ENCODE measurements at places on chromosomes 5 and 9.

DNA sequence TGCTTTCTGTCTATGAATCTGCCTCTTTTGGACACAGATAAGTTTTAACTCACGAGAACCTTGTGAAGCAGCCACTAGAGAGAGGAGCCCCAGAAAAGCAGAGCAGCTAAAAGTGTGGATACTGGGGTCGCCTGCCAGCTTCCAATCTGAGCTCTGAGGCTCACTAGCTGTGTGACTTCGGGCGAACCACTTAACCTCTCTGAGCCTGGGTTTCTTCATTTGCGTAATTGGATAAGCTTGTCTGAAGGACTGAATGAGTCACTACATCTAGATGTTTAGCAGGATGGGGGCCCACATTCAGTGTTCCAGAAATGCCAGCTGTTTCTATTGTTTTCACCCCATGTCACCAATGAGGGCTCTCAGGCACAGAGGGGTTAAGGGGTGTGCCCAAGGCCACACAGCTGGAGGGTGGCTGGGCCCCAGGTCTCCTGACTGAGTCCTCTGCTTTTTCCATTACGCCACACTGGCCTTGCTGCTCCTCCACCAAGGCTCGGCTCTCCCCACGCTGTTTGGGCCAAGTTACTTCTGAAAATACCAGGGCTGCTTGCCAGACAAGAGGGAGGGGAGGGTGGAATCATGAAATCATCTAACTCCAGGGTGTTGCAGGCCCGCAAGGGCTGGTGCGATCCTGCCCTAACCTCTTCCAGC, 36.2 kb downstream of the SH3PXD2B start:
- no peak for DNase-seq

- no peak for DNase-seq
Measured at GRCh38 chr9:133939171-133939785, 52.8 kb downstream of the VAV2 start.

- DNase-seq: no peak
Measured at GRCh38 chr5:16245249-16245648, 65.7 kb upstream of the MARCHF11 start.

DNA sequence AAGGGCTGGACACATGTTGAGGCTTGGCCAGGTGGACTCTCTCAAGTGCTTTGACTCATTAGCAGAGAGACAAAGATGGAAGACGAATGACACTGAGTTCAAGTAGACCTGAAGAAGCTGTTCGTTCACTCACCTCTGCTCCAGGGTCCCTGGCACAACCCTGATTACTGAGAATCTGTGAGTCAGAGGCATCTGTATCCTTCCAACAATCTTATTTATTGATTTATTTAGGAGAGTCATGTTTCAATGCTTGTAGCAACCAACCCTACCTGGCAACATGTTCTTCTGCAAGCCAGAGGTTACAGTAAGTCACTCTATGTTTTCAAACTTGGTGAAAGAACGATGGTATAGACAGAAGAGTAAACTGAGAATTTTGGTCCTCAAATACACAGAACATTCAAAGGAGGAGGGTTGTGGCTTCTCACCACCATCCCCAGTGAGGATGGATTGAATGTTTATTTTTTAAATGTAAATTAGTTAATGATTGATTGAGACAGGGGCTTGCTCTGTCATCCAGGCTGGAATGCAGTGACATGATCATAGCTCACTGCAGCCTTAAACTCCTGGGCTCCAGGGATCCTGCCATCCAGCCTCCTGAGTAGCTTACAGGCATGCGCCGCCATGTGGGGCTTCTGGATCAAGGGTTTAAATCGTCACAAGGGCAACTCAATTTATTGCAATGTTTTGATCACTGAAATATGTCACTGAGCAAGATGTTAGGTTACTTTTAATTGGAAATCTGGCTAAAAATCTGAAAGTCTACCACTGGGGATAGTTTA, 55.7 kb upstream of the CARTPT start:
- no peak for DNase-seq

GRCh38 chr9:18240213-18240612, 233.7 kb upstream of the ADAMTSL1 start:
- DNase-seq: no peak

DNA sequence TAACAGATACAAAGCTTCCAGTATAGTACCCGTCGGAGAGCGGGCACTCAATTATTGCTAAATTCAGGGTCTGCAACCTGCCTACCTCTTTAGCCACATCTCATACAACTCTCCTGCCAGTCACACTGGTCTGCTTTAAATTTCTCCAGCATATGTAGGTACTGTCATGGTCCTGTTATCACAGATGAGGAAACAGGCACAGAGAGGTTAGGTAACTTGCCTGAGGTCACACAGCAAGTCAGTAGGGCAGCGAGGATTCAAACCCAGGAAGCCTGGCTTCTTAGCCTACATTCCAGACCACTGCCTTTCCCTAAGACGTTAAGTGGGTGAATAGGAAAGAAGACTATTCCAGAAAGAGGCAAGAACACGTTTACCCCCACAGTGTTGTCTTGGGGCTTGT, 186.0 kb upstream of the NFIB start:
- no peak for DNase-seq

DNA sequence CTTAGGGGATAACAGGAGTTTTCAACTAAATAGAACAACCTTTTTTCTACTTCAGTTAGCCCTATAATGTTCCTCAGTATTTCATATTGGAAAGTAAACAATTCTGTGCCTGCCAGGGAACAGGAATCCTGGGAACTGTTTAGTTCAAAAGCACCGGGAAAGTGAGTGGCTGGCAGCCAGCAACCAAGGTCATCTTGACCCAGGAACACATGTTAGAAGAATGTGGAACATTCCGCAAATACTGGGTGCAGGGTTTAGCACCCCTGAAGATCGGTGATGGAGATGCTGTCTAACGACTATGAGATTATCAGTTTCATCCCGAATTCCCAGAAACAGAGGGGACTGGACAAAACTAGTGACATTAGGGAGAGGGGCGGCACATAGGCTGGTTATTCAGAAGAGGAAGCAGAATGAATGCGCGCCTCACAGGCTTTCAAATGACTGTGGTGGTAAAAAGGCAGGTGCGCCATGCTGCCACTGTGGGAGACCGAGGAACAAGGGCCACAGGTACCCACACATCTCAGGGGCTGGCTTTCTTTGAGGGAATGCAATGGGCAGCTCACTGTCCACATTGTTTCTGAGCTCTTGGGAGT, 51.2 kb downstream of the IPPK start:
- no peak for DNase-seq

GRCh38 chr5:22614486-22615094, 238.6 kb downstream of the CDH12 start:
- DNase-seq: no peak

- DNase-seq: peak; percentile 94
Measured at GRCh38 chr9:134413890-134414623, 87.8 kb downstream of the RXRA start.

DNA sequence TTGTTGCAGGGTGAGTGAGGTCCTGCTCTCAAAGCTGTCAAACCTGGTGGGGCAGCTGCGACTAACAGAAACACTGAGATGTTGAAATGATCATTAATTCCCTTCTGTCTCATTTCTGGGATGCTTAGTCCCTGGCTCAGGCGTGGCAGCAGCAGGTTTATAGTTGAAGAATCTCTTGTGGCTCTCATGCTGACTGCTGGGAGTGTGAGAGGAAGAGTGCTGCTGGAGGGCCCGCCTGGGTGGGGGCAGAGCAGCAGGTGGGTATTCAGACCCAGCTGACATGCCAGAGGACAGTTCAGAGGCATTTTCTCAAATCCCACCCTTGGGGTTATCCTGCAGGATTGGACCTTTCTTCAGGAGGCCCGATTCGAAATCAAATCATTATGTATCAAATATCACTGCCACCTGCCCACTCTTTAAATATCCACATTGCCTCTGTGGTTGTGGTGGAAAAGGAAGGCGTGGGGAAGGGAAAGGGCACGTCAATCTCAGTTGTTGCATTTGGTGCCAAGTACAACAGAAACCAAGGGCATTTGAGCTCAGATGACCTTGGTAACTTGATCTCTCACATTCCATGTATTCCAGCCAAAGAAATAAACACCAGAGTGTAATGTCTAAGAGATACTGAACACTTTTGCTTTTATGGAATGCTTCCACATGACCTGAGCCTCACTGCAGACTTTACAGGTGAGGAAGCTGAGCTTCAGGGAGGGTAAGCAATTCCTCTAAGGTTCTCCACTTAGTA, 224.3 kb downstream of the AOPEP start:
- no peak for DNase-seq

GRCh38 chr5:98641671-98642070, 131.8 kb upstream of the RGMB start:
- DNase-seq: no peak

- no peak for DNase-seq
Measured at GRCh38 chr5:177493795-177494345, 3.5 kb downstream of the PDLIM7 start.

- DNase-seq: no peak
Measured at GRCh38 chr9:123542435-123543225, 186.6 kb downstream of the CRB2 start.

GRCh38 chr5:131952301-131952857, 6.9 kb upstream of the MEIKIN start:
- DNase-seq: no peak

GRCh38 chr9:37002413-37003217, 31.5 kb downstream of the PAX5 start:
- no peak for DNase-seq

- no peak for DNase-seq
Measured at GRCh38 chr9:111731928-111732327, 62.8 kb downstream of the SHOC1 start.

GRCh38 chr9:18330401-18331309, 143.3 kb upstream of the ADAMTSL1 start:
- no peak for DNase-seq

DNA sequence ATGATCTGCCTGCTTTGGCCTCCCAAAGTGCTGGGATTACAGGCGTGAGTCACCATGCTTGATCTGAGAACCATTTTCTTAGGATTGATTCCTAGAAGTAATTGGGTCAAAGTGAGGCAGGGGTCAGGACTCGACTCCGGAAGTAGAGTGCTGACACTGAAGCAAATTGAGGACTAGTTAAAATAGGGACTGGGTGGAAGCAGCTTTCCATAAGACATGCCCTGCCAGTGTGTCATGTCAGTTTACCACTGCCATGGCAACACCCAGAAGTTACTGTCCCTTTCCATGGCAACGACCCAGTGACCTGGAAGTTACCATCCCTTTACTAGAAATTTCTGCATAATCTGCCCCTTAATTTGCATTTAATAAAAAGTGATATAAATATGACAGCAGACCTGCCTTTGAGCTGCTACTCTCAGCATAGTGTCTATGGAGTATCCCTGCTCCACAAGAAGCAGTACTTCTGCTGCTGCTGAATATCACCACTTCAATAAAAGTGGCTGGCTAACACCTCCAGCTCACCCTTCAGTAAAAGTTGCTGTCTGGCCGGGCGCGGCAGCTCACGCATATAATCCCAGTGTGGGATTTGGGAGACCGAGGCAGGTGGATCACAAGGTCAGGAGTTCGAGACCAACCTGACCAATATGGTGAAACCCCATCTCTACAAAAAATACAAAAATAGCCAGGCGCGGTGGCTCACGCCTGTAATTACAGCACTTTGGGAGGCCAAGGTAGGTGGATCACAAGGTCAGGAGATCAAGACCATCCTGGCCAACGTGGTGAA, 47.8 kb upstream of the JADE2 start:
- no peak for DNase-seq

DNA sequence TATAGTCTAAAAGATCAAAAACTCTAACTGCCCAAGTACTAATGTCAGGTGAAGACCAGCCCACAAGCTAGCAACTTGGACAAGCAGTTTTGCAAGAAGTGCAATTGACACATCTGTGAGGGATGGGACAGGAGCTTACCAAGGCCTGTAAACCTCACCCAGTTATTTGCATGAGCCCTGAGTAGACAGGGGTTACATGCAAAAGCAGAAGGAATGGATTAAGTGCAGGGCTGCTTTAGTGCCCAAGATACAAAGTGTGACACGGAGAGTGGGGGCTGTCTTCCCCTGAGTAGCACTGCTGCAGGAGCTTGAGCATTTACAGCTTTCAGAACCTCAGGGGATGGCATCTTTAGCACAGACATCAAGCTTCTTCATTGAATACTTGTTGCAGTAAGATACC, 286.7 kb downstream of the ELAVL2 start:
- no peak for DNase-seq

GRCh38 chr5:82590112-82590511, 312.0 kb upstream of the RPS23 start:
- DNase-seq: no peak

- no peak for DNase-seq
Measured at GRCh38 chr9:89596937-89597555, 7.8 kb upstream of the GADD45G start.

DNA sequence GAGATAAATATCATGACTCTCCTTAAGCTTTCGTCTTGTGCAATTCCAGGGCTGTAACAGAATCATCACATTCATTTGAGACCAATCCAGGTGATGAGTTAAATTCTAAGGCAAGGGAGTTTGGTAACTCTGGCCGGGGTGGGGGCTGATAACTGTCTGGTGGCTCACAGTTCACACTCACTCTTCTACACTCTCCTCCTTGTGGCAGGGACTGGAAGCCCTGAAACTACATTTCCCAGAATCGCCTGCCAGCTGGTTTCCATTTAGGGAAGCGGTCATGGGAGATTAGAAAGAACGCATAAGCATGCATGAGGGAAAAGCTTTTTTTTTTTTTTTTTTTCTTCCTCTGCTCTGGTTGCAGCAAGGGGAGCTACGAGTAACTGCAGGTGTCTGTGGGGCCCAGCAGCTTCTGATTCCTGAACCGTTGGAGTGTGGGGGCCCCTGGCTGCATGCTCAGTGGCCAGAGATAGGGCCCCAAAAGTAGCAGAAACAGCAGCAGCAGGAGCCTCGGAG, 154.8 kb upstream of the TBC1D2 start:
- DNase-seq: no peak

GRCh38 chr5:81156732-81157131, 76.4 kb upstream of the CKMT2 start:
- no peak for DNase-seq

DNA sequence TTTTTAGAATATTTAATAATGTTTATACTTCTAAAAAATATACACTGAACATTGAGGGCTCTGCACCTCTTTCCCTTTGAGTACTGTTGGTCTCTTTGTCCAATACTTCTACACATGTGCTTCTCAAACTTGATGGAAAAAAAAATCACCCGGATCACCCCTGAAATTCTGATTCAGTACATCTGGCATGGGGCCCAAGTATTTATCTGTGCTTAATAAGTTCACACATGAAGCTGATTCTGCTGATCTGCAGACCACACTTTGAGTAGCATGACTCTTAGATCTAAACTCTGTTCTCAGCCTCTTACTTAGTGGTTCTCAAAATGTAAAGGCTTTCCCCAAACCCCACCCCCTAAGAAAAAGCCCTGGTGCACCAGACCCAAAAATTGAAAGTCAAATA, 12.0 kb downstream of the RUSC2 start:
- no peak for DNase-seq

Data from DMS79 treated with DMSO at 0.1 percent for 48 hours (cell line).